ENCODE measurements at places on chromosomes 1 and 21.

DNA sequence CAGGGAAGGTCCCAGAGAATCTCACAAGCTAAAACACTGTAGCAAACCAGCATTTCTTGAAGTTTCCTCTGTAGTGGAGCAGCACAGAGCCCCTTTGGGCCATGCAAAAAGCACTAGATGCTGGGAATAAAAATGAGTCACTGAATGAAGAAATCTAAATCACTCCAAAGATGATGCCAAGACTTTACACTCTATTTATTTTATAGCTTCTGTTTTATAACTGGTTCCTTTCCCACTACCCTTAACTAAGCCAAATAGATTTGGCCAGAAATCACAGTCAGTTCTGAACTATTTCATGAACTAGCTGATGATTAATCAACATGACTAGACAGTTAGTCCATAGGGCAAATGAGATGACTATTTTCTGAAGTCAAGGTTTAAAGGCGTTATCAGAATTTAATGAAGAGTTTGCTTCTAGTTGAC, 89.5 kb downstream of the SCMH1 start:
- peak; percentile 83 for DNase-seq

- no peak for DNase-seq
Measured at GRCh38 chr1:222326006-222326709, 221.7 kb downstream of the HHIPL2 start.

GRCh38 chr1:173753830-173754229, 39.0 kb downstream of the KLHL20 start:
- DNase-seq = no peak

DNA sequence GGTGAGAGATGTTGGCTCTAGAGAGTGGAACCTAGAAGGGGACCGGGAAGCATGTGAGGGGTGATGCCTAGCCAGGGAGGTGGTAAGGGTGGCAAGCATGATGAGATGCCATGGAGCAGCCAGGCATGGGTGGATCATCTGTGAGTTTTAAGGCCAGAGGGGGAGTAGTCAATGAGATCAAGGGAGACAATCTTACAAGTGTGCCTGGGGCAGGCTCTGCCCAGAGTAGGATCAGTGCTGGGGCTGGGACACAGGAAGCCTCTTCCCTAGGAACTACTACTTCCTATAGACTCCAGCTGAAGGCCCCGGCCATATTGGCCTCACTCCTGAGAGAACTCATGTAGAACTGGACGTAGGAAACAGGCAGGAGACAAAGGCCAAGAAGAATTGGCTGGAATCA, 192.4 kb upstream of the CSF3R start:
- no peak for DNase-seq

DNA sequence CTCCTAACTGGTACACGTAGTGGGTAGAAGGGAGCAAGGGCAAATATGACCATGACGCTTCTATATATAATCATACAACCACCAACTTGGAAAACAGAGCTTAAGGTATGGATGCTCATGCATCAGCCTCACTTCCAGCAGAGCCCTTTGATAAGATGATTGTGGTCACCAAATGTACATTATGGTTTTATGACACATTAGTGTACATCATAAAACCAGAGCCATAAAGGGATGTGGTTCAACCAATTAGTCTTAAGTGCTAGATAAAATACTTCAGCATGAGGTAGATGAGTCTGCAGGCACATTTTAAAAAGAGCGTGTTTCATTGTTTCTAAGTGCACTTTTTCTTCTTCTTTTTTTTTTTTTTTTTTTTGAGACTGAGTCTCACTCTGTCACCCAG, 43.7 kb downstream of the NIBAN1 start:
- no peak for DNase-seq

- no peak for DNase-seq
Measured at GRCh38 chr1:7107109-7107830, 322.0 kb downstream of the CAMTA1 start.

- no peak for DNase-seq
Measured at GRCh38 chr1:40908350-40908749, 46.2 kb upstream of the CITED4 start.

GRCh38 chr1:234614081-234614489, 4.1 kb upstream of the IRF2BP2 start:
- DNase-seq = no peak

All from GM04504 (cell line).